Non-pigmented ciliary epithelial cell (primary cell): ENCODE measurements at places on chromosomes 13 and 19.

- no peak for DNase-seq
Measured at GRCh38 chr13:43243711-43244110, 220.3 kb downstream of the DNAJC15 start.

- DNase-seq, result no peak
Measured at GRCh38 chr19:48628486-48629296, 8.5 kb downstream of the DBP start.

- DNase-seq, result no peak
Measured at GRCh38 chr13:96746886-96747285, 247.4 kb downstream of the OXGR1 start.

- DNase-seq, result no peak
Measured at GRCh38 chr19:48975947-48976847, 11.1 kb downstream of the FTL start.

- no peak for DNase-seq
Measured at GRCh38 chr19:815775-816499, 5.8 kb downstream of the PLPPR3 start.

- peak; percentile 73 for DNase-seq
Measured at GRCh38 chr13:60583911-60584753, 187.1 kb downstream of the TDRD3 start.

DNA sequence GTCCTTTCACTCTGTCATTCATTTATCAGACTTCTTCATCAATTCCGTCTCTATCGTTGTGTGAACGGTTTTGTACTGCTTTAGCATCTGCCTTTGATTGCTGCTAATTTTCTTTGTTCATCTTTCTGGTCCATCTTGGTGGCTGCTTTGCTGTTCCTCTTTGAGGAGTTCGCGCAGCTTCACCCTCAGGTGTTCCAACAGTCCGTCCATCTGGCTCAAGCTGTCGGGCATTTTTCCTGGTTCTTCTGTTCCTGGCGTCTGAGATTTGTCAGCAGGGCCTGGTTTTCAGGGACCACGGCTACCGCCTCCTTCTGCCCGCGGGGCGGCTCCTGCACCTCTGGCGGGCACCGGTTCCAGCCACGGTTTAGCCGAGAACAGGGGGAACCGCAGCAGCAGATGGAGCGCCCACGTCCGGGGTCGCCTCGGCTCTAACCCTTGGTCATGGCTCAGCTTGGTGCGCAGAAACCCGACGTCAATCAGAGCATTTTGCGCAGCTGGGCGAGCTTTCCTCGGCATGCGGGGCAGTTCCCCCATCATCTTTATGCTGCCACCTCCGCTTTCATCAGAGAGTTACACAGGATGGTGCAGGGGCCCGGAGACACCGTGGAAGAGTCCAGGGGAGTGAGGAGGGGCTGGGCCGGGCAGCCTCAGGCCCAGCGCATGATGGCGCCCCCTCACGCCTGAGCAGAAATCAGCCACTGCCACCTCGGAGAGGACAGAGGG is 89.5 kb downstream of the ZNF100 start:
- no peak for DNase-seq

DNA sequence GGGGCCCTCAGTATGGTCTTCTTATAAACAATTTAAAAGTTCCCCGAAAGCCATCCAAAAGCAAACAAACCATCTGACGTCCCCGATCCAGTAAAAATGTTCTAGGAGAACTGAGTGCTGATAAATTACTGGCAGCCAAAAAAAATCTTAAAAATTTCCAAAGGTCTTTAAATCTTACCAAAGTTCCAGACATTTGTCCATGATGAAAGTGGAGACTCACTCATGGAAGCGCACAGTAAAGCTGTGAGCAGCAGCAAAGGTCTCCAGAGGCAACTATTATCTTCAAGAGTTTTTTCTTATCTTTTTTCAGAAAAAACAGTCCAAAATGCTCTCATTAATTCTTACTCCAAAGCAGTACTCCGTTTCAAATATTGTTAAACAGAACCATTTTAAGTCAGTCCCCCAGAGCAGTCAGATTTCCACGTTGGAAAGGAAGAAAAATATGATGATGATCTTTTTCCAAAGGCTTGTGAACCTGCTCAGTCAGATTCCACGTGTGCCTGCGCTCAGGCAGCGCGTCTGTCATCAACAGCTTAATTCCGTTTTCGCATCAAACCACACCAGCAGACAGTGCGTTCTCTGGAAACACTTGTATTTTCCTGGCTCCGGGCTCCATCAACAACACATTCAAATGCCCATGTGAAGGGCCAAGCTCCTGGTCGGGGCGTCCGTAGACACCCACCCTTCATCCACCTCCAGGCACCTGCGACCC is 85.4 kb downstream of the COL4A1 start:
- no peak for DNase-seq

GRCh38 chr13:44932171-44932849 is 57.0 kb downstream of the NUFIP1 start:
- peak; percentile 57 for DNase-seq

DNA sequence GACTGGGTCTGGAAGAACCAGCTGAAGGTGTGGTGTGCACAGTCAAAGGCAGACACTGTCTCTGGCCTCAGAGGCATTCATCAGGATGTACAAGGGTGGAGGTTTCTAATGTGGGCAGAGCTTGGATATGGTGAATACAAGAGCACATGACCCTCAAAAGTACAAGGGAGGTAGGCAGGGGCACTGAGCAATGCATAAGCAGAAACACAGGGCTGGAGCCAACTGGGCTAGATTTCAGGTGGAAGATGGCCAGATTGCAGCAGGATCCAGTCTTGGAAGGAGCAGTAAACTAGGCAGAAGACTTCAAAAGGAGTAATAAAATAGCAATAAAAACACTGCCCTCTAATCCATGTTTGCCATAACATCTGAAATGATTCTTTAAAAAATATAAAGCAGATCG is 417.1 kb downstream of the OLFM4 start:
- no peak for DNase-seq

DNA sequence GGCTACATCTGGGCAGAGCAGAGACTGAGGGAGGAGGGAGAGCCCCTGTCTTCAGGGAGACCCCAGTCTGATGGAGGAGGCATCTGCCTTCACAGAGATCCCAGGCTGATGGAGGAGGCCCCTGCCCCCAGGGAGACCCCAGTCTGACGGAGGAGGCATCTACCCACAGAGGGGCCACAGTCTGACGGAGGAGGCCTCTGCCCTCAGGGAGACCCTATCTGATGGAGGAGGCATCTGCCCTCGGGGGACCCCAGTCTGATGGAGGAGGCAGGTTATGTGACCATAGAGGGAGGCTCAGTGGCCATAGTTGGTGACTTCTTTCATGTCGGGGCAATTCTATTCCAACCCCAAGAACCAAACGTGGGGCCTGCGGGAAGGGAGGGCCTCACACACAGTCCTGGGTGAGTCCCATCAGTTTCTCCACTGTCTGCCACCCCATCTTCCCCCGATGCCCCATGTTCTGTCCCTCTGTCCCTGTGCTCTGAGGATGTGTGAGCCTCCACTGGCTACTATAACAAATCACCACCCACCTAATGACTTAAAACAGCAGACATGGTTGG is 14.3 kb downstream of the MISP start:
- DNase-seq, result no peak

GRCh38 chr13:83839146-83839545 is 43.1 kb downstream of the SLITRK1 start:
- DNase-seq, result no peak

- DNase-seq, result no peak
Measured at GRCh38 chr13:71219698-71220415, 647.1 kb downstream of the DACH1 start.

- no peak for DNase-seq
Measured at GRCh38 chr13:66222127-66222526, 1008.0 kb downstream of the PCDH9 start.

DNA sequence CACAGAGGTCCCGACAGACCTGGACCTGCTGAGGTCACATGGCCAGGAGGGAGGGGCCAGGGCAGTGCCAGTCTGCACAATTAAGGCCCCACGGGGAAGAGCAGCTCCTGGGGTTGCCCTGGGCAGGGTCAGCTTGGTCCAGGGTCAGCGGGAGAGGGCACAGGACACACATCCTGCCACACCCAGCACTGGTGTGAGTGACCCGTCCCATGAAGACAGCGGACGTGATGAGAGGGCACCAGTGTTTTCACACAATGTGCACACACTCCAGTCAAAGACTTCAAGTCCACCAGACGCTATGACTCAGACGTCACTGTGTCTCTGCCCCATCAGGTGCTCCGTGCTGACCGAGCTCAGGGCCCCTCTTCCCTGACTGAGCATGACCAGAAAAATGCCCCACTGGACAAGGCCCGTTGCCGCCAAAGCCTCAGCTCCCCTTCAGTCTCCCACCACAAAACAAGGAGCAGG is 4.2 kb downstream of the TMEM259 start:
- no peak for DNase-seq

DNA sequence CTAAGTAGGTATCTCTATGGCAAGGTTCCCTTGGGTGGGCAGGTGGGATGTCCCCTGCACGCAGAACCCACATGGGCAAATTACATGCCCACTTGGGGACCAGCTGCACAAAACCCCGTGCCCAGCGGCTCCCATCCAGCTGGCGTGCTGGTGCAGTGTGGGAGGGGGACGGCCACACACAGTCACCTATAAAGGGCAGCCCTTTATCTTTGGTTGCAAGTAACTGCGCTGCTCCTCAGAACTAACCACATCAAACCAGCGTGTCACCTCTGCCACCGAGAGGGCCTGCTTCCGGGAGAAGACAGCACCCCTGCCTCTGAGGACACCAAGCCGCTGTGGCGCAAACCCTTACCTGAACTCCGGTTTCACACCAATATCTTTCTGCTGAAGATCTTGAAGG is 32.2 kb downstream of the ANKRD27 start:
- no peak for DNase-seq

DNA sequence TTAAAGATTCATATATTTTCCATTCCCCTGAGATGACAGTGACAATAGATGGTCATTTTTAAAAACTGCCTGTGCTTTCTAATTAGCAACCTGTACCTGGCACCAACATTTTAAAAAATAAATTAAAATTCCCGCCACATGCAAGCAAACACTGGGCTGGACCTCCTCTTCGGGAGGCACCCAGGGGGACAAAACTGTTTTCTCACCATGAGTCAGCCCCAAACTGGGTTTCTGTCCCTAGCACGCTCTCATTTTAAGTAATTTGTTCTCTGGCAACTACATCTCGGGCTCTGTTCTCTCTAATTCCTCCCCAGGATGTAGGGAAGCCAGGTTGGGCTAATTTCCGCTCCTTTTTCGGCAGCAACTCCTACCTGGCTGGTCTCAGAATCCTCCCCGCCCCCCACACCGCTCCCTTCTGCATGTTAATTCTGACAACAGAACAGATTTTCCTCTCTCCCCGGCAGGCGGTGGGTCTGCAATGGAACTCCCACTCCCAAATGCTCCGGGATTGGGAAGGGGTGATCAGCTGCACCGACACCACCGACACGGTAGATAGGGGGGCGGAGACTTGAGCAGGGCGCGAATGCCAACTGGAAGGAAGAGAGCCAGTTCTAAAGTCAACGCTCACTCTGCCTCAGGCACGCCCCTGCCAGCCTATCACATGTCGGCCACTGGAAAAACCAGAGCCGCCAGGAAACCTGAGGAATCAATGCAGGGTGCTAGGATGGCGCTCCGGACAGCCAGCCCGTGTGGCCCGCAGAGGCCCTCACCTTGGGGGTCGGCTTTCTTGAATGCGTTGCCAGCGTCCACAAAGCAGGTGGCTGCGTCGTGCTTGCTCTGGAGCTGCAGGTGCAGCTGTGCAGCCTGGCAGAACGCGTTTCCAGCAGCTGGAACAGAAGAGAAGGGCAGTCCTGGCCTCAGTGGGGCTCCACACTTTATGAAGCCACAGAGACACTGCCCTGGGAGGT is 14.7 kb downstream of the NAPA start:
- no peak for DNase-seq

DNA sequence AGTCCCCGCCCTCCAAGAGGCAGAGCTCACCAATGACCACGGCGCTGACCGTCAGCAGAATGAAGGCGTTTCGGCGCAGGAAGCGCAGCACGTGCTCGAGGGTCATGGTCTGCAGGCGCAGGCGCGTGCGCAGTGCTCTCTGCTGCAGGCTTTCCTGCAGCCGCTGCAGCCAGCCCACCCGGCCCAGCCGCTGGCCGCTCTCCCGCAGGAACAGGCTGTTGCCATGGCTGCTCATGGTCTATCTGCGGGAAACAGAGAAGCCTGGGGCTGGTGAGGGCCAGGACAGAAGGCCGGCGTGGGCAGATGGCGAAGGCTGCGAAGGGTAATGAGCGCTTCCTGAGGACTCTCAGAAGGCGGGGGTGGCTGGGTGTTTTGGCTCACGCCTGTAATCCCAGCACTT is 7.0 kb downstream of the SLC1A6 start:
- no peak for DNase-seq

GRCh38 chr19:32138416-32138815 is 207.0 kb upstream of the ZNF507 start:
- no peak for DNase-seq

GRCh38 chr13:39557285-39557955 is 45.6 kb downstream of the LHFPL6 start:
- DNase-seq, result no peak
